NCI-H146 (cell line): ENCODE measurements at places on chromosomes 12 and 14.

DNA sequence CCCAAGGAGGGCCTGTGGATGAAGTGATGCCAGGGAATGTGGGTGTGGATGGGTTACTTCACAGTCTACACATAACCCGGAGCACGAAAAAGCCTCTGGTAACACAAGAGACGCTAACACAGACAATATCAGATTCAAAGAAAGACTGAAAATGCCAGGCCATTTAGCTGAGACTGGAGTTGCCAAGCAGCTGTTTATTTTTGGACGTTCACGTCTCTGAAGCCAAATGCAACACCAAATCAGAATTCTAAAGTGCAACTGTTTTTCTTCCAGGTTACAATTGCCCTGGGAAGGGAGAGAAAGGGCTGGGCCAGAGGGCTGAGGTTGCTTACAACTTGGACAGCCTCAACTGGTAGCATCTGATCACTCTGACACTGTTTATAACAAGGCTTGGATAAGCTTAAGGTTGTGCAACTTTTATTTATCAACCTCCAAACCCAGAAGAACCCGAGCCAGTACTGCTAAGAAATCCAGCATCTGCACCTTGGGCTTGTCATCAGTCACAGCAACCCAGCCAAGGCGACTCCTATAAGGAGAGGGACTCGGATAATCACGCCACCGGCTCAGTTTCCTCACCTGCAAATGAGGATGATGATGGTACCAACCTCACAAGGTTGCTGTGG, 24.8 kb downstream of the NUAK1 start:
- no peak for DNase-seq

DNA sequence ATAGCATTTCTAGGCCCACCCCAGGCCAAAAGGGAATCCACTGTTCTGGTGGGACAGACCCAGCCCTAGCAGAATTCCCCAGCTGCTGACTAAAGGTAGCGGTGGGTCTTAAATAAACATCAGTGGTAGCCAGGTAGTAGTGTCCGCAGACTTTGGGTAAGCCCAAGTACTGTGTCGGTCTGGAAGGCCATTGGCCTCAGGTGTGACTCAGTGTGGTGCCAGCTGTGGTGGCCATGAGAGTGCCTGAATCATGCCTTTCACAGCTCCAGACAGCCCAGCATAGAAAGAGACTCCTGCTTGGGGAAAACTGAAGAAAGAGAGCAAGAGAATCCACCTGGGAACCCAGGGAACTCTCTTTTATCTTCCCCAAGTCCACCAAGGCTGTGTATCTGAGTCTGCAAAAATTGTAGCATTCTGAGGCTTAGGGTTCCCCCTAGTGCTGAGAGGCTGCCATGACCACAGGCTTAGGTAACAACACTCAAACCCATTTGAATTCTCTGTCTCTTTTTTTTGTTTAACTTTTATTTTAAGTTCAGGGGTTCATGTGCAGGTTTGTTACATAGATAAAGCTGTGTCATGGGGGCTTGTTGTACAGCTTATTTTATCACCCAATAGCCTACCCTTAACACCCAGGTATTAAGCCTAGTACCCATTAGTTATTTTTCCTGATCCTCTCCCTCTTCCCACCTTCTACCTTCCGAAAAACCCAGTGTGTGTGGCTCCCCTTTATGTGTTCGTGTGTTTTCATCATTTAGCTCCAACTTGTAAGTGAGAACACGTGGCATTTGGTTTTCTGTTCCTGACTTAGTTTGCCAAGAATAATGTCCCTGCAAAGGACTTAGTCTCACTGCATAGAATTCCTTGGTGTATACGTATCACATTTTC, 16.7 kb upstream of the CD163L1 start:
- peak; percentile 50 for DNase-seq

- DNase-seq: no peak
These were observed 88.6 kb downstream of the RAD51B start for GRCh38 chr14:67908052-67908754.

DNA sequence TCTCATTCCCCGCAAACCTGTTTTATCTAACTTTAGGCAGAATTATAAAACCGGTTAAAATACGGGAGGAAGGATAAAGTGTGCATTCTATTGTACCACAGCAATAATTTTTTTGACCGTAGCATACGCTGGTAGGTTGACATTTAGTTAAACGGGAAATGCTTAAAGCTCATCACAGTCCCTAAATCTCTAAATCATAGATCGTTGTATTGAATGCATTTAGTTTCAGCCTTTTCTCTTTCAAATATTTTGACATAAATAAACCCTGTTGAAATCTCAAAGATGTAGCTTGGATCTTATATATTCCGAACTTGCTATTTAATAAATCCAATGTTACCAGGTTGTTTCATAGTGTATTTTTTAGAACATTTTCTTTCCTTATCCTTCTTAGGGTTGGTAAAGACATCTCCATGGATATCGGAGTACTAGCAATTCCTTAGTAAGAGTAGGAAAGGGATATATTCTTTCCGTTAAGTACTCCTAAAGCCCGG, 798 bp downstream of the CLEC2B start:
- no peak for DNase-seq

- DNase-seq: no peak
These were observed 69.4 kb upstream of the DYRK2 start for GRCh38 chr12:67578976-67579661.

GRCh38 chr12:45969084-45969483, 21.3 kb downstream of the SCAF11 start:
- DNase-seq: no peak

GRCh38 chr12:94285943-94286582, 137.7 kb downstream of the PLXNC1 start:
- no peak for DNase-seq

- no peak for DNase-seq
These were observed 12.9 kb upstream of the MSI1 start for GRCh38 chr12:120381752-120382419.

- peak; percentile 31 for DNase-seq
These were observed 26.4 kb downstream of the TESPA1 start for GRCh38 chr12:54958048-54958658.

DNA sequence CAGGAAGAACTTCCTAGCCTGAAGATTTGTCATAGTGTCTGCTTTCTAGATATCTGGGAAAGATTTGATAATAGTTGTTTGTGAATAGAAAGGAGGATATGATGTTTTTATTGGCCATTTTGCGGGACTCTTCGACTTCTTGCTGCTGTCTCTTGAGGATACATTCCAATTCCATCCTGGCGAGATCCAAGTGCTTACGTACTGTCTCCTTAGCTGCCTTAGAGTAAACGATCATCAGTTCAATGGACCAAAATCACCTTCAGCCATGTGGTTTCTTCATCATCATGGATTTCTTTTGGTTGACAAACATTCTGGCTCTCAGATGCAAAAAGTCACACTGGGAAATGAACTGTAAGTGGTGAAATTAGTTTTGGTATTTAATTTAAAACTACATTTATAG, 82.7 kb upstream of the SCN8A start:
- no peak for DNase-seq

DNA sequence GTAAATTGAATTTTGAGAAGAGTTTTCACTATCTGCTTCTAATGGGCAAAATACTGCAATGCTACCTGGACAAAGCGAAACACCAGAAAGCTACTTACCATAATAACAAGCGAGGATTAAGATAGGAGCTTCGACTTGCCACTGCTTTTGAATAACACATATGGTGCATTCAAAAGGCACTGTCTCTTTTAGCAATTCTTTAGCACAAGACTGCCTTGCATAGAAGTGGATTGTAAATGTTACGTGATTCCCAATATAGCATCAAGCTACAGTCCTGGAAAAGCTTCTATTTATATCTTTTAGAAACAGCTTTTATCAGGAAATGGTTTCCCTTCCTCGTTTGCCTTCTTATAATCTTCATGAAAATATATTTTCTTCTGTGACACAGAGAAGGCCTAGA, 258.7 kb upstream of the PDE3A start:
- no peak for DNase-seq

- no peak for DNase-seq
These were observed 13.6 kb upstream of the MDM1 start for GRCh38 chr12:68345763-68346162.

DNA sequence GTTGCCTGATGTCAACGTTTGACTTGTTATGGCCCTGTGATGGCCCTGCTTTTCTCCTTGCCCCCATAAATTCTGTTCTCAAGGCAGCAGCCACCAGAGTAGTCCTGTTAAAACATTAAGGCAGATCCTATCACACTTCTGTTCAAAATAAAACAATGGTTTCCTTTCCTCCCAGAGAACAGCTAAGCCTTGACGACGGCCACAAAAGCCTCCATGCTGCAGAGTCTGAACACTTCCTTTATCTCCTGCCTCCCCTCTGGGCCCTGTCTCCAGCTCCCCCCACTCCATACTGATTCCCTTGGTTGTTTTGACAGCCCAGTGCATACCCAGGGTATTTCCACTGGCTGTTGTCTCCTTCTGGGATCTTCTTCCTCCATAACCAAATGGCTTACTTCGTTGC, 618.1 kb downstream of the MED13L start:
- no peak for DNase-seq

- DNase-seq: no peak
These were observed 219.5 kb downstream of the TBX5 start for GRCh38 chr12:114186241-114187002.

DNA sequence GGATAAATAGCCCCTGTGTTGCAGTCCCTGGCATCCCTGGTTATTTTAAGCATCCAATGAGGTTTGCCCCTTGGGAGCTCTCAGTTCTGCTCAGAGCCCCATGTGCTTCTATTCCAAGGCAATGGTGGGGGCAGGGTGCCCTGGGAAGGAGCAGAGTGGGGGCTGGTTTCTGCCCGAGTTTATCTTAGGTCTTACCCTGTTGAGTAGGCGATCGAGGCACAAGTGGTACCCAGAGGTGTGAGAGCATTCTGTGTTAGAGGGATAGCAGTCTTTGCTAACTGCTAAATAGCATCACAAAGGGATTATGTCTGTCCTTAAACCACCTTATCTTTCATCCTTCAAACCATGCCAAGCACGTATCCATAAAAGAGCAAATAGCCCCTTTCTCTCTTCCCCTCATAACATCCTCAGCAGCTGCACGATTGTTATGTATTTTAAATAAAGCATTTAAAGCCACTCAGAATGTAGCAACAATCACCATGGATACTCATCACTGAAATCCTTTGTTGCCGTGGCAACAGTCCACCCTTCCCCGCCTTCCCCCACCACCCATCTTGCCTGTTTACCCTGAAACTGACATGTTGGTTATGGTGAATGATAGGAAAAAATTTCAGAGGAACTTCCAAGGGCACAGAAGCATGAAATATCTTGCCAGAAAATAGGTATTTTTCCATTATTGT, 139.3 kb downstream of the PTPN11 start:
- peak; percentile 72 for DNase-seq

- peak; percentile 49 for DNase-seq
These were observed 43.5 kb downstream of the LMO3 start for GRCh38 chr12:16562435-16562834.

- DNase-seq: no peak
These were observed 12.1 kb upstream of the CDH24 start for GRCh38 chr14:23069413-23069806.

- peak; percentile 21 for DNase-seq
These were observed 109.8 kb downstream of the PHLDA1 start for GRCh38 chr12:75921622-75922289.

DNA sequence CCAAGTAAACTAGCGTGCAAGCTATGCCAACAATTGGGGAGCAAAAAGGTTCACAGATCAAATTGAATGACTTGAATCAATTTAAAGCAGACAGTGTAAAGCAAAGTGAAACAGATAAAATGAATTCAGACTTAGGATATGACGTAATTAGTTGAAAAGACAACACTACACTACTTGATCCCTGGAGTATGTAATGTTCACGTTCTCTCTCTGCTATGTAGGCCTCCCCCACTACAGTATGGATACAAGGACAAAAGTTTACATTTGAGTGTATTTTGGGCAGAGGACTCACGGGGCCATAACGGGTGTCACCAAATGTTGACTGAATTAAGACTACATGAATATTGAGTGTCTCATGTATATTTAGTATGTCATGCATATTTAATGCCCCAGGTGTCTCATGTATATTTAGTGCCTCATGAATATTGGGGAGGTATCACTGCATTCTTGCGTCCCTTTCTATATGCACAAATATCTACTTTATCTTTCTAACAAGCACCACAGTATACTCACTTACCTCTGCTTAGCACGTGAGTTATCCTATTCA, 44.5 kb downstream of the RERGL start:
- DNase-seq: peak; percentile 24

- no peak for DNase-seq
These were observed 1.2 kb downstream of the ABHD4 start for GRCh38 chr14:22599349-22599748.

- no peak for DNase-seq
These were observed 92.5 kb upstream of the MED13L start for GRCh38 chr12:116370004-116370404.

DNA sequence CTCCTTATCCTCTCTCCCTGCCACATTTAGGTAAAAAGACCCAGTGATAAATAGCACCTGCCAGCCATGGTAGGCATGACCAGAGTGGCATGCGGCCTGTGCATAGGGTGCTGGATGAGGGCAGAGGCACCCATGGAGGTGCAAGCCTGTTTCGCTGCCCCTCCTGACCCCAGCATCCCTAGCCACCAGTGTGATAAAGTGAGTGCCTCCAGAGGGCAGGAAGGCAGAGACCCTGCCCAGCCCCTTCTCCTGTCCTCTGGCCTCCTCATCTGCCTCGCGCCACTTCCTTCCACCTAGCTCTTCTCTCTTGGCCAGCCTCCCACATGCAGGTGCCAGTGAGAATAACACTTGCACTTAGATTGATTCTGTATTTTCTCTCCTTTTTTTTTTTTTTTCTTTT, 108.3 kb upstream of the FUT8 start:
- DNase-seq: no peak

DNA sequence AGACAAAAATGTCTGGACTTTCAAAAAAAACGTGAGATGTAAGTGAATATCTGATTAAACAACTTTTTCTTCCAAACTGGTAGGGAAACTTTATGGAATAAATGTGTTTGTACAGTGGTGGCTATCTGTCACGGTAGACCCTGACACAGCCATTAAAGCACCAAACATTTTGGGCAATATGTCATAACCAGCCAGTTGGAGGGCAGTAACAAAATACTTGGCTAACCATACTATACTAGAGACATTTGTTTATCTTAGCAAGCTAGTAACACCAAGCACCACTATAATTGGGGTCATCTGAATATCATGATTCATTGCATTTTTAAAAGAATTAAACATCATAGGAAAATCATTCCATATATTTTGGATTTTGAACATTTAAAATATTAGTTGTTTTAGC, 6.0 kb upstream of the MYF6 start:
- DNase-seq: no peak

DNA sequence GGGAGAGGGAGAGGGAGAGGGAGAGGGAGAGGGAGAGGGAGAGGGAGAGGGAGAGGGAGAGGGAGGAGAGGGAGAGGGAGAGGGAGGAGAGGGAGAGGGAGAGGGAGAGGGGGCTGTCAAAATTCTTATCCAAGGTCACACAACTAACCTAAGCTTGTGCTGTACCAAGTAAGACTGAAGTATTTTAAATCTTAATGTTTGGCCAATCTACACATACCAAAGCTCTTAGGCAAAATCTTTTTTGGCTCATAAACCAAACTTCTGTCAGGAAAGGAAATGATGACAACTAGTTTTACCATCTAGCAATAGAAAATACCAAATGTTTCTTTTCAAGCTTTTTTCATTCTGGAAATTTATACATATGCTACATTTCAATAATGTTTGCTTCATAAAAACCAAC, 33.8 kb downstream of the CCDC38 start:
- DNase-seq: no peak
